Fibroblast of skin of back (primary cell): ENCODE measurements at places on chromosomes 1 and 21.

DNA sequence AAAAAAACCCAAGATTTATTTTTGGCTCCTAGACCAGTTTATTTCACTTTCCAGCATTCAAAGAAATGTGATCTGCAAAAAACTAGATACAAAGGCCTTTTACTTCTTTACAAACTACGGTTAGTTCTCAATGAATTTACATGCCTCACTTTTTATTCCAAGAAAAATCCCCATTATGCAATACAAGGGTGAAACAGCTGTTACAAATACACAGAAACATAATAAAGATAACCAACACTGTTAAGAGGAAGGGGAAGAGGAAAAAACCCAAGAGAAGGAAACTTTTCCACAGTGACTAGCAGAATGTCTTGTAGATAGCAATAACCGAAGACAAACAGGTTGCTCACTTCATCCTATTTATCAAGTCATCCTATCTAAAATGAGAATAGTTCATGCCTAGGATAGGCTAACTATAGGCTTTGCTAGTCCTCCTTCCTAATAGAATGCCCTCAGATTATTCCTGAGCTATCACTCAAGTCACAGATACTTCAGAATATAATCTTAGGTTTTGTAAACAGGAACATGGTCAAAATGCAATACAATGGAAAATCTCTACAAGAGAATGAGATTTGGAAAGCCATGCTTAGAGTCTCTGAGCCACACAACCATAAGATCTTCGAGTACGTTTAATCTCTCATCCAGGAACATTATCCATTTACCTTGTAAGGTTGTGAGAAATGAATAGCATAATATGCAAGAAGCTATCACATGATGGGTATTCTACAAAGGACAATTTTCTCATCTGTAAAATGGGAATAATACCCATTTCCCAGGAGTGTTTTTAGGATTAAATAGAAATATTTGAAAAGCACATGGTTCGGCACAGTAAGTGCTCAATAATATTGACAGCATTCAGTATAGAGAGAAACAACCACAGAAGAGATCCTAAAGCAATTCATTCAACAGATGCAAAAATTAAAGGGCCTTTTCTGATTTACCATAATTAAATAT is 5.4 kb downstream of the PNRC2 start:
- no peak for DNase-seq

DNA sequence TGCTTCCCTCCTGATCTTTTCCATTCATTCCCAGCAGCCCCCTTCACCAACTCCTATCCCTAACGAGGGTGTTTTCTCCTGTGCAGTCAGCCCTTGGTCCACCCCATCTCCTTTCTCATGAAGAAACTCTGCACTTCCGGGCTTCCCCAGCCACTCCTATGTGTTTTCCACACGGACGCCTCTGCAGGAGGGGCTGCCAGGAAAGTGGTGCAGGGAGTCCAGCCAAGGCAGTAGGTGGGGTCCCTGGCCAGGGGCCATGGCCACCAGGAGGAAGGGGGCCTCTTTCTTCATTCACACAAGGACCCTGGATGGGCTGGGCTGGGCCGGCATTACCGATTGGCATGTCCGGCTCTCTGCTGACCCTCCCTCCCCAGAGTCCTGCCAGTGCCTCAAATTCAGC is 72.8 kb upstream of the EFHD2 start:
- DNase-seq: no peak

DNA sequence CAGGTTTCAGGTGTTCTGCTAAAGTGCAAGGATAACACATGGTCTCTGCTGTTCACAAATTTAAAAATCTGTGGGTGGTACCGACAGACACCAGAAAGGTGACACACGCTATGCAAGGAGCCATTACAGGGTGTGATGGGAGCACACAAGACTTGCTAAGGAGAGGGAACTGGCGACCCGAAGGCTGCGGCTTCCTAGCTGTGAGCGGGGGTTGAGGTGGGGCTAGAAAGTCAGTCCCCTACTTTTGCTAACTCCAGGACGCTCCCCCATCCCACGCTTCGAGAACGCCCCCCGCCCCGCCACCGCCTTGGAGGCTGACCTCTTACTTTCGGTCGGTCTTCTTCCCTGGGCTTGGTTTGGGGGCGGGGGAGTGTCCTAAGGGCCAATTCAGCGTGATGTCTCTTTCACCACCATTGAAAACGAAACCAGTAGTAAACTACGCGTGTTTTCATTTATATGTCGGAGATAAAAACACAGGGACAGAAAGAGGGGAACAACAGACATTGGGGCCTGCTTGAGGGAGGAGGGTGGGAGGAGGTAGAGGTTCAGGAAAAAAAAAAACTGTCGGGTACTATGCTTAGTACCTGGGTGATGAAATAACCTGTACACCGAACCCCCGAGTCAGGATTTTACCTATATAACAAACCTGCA is 1.1 kb downstream of the CKS1B start:
- DNase-seq: peak; percentile 60

DNA sequence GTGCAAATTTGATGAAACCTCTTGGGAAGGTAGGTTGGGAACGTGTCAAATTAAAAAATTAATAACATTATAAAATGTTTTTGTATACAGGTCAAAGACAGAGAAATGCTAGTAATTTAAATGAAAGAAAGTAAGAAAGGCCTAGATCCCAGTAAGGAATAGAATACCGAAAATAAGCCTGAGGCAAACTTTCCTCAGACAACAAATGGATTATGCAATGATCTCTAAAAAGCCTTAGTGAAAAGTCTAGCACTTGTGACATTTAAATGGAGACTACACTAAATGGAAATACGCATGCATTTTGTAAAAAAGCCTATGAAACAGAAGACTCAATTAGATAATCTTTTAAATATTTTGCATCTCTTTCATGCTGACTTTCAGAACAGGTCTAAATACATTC is 138.5 kb upstream of the ZNHIT6 start:
- no peak for DNase-seq

DNA sequence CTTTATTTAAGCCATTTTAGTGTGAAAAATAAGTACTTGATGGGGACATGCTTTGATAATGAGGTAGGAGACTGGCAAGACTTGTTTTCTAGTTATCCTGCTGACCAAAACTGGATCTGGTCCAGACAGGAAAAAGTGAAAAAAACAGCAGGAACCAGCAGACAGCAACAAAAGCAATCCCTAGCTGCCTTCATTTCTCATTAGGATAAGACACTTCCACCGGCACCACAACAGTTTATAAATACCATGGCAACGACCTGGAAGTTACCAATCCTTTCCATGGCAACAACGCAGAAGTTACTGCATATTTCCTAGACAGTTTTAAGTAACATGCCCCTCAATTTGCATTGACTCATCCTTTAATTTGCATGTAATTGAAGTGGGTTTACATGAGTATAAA is 993.8 kb upstream of the NCAM2 start:
- no peak for DNase-seq

- DNase-seq: no peak
Observed at GRCh38 chr1:3481046-3481445, 26.6 kb downstream of the ARHGEF16 start.

GRCh38 chr1:206969090-206969489 is 1.2 kb downstream of the FCAMR start:
- no peak for DNase-seq

GRCh38 chr1:234722270-234722704 is 112.3 kb upstream of the IRF2BP2 start:
- DNase-seq: no peak

- DNase-seq: no peak
Observed at GRCh38 chr21:15390049-15390448, 325.2 kb upstream of the NRIP1 start.

GRCh38 chr1:110474444-110474843 is 23.5 kb downstream of the PROK1 start:
- DNase-seq: no peak

- DNase-seq: peak; percentile 36
Observed at GRCh38 chr1:53608676-53609075, 130.3 kb downstream of the GLIS1 start.

DNA sequence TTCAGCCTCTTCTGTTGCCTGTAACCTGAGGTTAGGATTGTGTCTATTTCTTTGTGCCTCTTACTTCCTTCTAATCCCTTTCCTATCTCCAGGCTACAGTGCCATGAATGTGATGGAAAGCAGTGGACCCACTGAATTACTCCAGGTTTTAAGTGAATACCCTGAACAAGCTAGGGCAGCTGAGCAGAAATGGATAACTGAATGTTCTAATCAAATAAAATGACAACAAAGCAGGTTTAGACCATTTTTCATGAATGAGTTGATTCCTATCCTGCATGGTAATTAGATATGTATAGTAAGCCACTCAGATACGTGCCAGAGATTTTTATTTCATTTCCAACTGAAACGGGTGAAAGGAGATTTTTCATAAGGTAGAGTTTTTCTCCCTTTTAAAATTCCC is 127.5 kb upstream of the ZP4 start:
- DNase-seq: no peak

DNA sequence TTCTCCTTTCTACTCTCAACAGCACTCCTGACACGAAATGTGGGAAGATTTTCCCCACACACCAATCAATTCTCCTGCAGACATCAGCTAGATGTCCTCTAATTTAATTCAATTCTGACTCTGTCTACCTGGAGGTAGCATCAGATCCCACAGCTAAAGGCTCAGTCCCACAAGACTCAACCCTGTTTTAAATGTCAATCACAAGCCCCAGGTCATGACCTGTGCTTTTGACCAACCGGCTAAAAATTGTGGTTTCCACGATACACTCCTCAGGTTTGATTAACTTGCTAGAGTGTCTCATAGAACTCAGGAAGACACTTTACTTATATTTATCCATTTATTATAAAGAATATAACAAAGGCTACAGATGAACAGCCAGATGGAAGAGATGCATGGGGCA is 27.4 kb downstream of the IL23R start:
- DNase-seq: no peak

- no peak for DNase-seq
Observed at GRCh38 chr1:14625572-14625971, 27.1 kb downstream of the KAZN start.

- no peak for DNase-seq
Observed at GRCh38 chr21:41235201-41235600, 67.2 kb downstream of the BACE2 start.

DNA sequence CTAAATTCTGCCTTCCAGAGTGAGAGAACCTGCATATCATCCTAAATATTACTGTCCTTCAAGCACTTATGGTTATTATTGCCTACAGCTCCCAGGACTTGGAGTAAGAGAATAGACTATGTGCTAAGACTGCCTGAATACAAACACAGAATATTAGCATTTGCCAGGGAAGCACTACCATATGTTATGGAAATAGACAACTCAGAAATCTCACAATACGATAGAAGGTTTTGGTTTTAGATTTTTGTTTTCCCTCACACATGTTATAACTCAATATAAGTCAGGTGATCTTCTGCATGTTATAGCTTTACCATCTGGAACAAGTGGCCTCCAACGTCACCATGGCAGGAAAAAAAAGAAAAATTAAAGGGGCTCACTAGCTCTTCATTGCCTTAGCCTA is 413.9 kb downstream of the LRRIQ3 start:
- DNase-seq: no peak

DNA sequence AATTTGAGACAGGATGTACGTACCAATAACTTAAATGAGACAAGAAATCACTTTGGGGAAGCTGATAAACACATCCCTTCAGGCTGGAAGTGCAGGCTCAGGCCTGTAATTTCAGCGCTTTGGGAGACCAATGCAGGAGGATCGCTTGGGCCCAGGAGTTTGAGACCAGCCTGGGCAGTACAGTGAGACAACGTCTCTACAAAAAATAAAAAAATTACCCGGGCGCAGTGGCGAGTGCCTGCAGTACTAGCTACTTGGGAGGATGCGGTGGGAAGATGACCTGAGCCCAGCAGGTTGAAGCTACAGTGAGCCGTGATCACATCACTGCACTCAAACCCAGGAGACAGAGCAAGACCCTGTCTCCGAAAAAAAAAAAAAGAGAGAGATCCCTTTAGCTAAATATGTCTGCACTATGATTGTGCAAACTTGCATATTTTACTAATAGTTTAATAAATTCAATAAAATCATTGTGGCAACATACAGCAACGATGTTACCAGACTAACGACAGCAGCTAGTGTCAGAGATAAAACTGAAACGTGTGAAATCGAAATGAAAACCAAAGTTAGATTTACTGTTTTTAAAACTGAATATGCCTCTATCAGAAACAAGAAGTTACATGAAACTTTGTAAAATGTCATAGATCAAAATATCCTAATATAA is 54.7 kb downstream of the CD2 start:
- no peak for DNase-seq

GRCh38 chr1:181416268-181416860 is 67.0 kb upstream of the CACNA1E start:
- DNase-seq: no peak

DNA sequence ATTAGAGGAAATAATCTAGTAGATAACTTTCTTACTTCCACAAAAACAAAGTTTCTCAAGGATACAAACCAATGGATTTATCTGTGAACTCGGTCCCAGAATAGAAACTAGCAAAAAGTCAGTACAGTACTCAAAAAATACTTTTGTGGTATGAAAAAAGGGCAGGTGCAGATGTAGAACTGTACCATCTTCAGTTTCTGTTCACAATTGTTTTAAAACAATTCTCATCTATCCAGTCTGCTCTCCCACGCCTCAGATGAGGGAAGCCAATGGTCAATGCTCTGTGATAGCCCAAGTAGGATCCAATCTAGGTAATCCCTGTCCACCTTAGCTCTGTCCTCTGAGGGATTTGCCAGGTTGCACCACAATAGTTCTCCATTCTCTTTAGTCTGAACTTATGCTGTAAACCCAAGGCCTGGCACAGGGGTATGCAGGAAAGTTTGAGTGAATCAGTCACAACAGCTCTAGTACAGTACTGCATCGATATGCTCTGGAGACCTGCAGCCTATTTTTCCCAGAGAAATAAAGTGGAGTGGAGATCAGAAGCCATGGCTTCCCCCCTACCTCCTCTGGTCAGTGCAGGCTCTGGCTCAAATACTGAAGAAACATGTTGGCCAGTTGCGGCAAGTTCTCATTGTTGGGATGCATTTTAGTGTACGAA is 1.4 kb downstream of the KTI12 start:
- DNase-seq: no peak

GRCh38 chr1:157197906-157198435 is 59.8 kb upstream of the ETV3 start:
- DNase-seq: no peak

- no peak for DNase-seq
Observed at GRCh38 chr1:171744986-171745385, 3.1 kb upstream of the VAMP4 start.

DNA sequence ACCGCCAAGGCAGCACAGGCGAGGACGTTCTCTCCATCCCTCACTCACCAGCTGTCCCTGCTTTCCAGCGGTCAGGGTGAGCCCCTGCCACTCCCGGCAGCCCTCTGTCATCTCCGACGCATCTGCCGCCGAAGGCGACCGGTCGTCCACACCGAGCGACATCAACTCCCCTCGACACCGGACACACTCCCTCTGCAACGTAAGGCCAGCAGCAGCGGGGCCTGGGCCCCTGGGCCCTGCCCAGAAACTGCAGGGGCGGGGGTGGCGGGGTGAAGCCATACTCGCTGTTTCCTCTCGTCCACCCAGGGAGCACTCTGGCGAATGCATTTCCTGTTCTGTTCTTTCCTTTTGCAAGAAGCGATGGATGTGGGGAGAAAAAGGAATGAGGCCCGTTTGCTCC is 93.4 kb upstream of the TMEM51 start:
- DNase-seq: no peak

GRCh38 chr1:25046194-25046532 is 116.1 kb upstream of the RUNX3 start:
- DNase-seq: no peak

GRCh38 chr21:46111193-46111571 is 13.3 kb downstream of the COL6A2 start:
- no peak for DNase-seq
